ENCODE measurements at places on chromosomes 3 and 15.

GRCh38 chr15:50257332-50257731 lies 8.2 kb downstream of the HDC start:
- no peak for DNase-seq

- DNase-seq, result no peak
Measured at GRCh38 chr15:71595846-71596553, 214.4 kb upstream of the NR2E3 start.

DNA sequence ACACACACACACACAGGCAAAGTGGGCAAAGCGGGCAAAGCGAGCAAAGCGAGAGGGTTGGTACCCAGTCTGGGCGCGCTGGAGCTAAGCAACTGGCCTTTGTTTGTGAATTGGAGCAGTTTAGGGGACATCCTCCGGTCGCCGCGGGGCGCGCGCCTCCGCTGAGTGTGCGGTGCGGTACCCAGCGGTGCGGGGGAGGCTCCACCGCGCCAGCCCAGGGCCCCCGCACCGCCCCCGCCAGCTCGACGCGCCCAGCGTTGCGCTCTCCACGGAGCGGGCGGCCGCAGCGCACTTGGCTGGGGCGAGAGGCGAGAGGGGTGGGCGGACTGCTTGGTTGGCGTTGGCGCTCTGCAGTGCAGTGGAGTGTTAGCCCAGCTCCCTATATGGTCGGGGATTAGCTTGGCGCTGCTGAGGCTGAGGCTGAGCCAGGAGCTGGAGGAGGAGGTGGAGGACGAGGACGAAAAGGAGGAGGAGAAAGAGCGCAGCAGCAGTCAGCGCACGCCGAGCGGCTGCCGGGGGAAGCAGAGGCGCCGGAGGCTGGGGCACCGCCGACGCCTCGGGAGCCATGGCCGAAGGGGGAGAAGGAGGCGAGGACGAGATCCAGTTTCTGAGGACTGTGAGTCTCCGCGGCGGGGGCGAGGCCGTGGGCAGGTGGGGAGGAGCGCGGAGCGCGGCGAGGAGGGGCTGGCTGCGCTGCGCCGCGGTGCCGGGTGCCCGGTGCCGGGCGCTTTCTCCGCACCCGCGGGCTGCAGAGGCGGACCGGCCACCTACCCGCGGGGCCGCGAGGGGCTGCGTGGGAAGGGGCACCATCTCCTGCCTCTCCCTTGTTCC lies at the start of gene RYR3:
Gene RYR3, plus strand, starts transcription at position 487 of the 831 bp plus-strand sequence. Its CDS starts 79 bp downstream, at position 566.
- no peak for DNase-seq

DNA sequence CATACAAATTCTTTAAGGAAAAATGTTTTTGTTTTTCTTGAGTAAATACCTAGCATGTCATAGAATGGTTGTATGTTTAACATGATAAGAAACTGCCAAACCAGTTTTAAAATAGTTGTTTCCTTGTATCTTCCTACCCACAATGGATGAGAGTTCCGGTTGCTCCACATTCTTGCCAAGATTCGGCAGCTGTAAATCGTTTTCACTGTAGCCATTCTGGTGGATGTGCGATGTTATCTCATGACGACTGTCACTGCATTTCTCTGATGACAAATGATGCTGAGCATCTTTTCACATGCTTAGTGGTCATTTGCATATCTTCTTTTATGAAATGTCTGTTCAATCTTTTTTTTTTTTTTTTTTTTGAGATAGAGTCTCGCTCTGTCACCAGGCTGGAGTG lies 36.6 kb upstream of the SH3GL3 start:
- no peak for DNase-seq

DNA sequence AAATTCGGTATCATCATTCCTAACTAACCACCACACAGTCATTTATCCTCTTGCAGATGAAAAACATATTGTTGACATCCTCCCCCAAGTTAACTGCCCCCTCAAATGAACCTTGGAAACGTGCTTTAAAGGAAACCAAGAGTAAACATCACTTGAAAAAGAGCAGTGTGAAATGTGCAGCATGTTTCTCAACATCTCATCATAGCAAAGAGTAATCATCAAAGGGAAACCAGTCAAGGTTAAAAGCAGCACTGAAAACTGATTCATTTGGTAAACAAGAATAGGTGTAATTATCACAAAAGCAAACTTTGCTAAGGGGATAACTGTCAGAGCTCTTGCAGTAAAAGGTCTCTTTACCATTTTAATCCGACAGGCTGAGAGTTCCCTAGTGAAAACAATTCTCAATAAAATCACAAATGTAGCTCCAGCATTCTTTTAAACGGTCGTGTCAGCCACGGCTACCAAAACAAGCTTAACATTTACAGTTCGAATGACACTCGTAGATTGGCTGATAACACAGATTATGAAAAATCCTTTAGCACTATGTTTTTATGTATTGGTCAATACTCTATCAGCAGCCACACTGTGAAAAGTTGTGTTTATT lies 461.0 kb downstream of the GBE1 start:
- no peak for DNase-seq

GRCh38 chr3:13028010-13028821 lies 45.0 kb downstream of the IQSEC1 start:
- no peak for DNase-seq

- DNase-seq, result no peak
Measured at GRCh38 chr15:101447168-101447533, 42.4 kb downstream of the PCSK6 start.

DNA sequence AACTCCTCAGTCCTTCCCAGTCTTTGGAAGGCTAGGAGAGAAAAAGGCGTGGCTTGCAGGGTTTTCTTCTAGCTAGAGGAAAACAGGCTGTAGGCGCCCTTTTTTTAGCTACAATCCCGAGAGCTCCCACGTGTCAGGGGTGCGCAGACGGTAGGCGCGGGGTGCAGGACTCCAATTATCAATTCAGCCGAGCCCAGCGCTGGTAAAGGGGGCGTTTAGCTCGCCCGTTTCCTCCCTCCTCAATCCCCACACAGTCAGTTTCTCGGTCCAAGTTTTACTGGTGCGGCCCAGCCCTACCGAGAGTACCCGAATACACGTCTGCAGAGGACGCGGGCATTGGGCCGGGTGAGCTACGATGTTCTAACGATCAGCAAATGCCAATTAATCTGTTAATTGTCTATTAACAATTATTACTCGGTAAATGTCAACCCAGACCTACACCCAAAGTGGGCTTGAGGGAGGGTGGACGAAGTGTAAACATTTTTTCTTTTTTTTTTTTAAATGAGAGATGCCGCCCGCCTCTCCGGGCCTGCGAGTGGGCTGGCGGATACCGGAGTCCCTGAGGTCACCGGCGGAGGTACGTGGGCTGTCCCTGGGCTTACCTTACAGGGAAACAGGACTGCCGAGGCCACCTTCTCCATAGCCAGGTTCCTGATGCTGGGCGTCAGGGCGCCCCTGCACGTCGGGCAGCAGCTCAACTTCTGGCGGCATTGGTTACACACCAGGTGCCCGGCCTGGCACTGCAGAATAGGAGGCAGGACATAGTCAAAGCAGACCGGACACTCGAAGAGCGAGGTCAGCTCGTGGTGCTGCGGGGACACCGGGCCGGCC lies 923 bp downstream of the SIAH2 start:
- DNase-seq, result peak; percentile 25

- DNase-seq, result no peak
Measured at GRCh38 chr3:108603691-108604090, 14.2 kb downstream of the DZIP3 start.

GRCh38 chr3:20458994-20459716 lies 273.1 kb upstream of the SGO1 start:
- no peak for DNase-seq

DNA sequence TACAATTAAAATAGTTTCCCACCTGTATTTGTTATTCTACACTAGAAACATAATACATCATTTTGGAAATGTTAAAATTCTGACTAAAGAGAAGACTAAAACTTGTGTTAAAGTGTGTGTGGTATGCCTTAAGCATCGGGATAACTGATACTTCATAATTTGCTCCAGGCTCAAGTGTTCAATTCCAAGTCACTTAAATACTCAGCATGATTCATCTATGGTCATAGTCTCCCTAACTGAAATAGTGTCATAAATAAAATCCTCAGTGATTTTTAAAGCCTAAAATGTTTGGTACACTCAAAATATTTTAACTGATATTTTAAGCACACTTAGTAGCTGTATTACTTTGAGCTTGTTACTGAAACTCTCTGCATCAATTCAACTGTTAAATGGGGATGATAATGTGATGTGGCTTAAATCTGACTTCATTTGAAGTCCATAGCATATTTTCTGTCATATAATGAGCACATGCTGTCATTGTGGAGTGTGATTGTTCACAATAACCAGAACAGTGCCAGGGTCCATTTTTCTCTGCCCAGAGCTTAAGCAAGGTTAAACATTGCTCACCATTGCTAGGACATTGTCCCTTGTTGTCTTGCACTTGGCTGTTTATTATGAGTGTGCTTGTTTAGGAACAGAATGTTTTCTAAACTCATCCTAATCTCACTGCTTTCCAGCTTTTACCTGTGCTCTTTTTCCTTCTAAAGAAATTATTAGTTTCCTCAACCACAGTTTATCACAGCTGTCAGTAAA lies 122.2 kb downstream of the KLHL25 start:
- no peak for DNase-seq

DNA sequence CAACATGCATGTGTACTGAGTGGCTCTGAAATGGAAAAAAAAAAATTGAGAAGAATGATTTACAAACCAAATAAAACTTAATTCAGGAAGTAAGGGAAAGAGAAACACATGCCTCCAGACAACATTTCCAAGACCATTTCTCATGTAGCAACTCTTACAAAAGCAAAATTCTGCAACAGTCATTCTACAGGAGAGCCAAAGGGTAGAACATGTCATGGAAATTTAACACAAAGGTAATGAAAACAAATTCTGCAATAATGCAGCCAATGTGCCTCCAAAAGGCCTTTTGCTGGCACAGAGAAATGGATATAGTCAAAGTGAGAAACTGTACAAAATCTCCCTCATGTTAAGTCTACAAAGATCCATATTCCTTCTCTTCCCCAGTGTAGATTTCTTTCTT lies 4.0 kb downstream of the PEX11A start:
- DNase-seq, result no peak

GRCh38 chr3:193960487-193961274 lies 175.3 kb upstream of the HES1 start:
- DNase-seq, result no peak

- no peak for DNase-seq
Measured at GRCh38 chr15:22919171-22919570, 61.0 kb downstream of the CYFIP1 start.

- DNase-seq, result no peak
Measured at GRCh38 chr3:45412763-45413162, 24.4 kb downstream of the LARS2 start.

GRCh38 chr15:38626443-38627050 lies 61.9 kb upstream of the RASGRP1 start:
- no peak for DNase-seq

GRCh38 chr3:64341296-64341695 lies 116.0 kb upstream of the PRICKLE2 start:
- DNase-seq, result no peak

GRCh38 chr15:63565536-63566186 lies 31.5 kb upstream of the FBXL22 start:
- DNase-seq, result no peak

DNA sequence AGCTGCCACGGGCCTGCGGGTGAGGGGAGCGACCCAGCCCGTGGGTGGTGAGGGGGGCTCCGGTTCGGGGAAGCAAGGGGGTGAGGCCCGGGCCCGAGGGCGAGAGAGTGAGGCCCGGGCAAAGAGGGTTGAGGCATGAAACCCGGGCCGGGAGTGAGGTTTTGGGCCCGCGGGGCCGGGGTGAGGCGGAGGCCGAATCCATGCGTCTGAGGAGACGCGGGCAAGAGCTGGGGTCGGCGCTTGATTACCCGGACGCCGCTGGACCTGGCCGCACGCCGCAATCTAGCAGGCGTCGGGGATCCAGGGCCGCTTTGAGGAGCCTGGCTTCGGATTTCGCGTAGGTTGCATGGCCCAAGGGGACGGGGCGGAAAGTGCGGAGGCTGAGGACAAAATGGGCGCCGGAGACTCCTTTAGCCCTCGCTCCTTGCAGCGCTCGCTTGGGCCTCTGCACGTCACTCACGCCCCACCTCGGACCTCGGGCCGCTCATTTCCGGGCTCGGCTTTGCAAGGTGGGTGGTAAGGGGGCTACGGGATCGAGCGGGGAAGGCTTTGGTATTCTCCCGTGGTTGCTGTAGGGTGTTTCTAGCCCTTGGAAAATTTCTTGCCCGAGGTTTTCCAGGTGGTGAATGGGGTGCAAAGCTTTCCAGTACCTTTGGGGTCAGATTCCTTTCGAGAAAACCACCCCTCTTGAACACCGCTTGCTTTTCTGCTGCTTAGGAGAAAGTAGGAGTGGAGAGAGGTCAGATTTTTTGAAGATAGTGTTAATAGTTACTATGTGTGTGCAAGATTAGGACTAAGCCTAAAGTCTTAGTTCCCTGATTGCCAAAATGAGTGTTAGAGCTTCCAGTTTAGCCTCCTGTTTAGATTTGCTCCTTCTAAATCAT lies 827 bp downstream of the SLC25A36 start:
- peak; percentile 5 for DNase-seq

DNA sequence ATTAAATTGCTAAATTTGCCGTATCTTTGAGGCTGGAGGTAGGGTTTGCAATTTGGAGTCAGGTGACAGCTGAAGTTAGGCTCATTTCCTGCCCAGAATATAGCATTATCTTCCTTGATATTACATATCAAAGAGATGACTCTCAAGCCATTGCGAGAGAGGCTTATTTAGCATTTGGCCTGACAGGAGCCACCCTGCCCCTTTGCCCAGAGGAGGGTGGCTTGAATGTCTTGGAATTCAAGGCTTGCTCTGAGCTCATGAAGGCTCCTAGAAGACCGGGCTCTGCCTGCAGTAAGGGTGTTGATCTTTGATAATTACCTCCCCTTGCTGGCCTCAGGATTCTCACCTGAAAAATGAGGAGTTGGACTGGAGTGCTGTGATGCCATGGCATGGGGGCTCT lies 251.4 kb upstream of the C2CD4B start:
- DNase-seq, result no peak

- no peak for DNase-seq
Measured at GRCh38 chr3:43852066-43852465, 161.3 kb downstream of the ABHD5 start.

DNA sequence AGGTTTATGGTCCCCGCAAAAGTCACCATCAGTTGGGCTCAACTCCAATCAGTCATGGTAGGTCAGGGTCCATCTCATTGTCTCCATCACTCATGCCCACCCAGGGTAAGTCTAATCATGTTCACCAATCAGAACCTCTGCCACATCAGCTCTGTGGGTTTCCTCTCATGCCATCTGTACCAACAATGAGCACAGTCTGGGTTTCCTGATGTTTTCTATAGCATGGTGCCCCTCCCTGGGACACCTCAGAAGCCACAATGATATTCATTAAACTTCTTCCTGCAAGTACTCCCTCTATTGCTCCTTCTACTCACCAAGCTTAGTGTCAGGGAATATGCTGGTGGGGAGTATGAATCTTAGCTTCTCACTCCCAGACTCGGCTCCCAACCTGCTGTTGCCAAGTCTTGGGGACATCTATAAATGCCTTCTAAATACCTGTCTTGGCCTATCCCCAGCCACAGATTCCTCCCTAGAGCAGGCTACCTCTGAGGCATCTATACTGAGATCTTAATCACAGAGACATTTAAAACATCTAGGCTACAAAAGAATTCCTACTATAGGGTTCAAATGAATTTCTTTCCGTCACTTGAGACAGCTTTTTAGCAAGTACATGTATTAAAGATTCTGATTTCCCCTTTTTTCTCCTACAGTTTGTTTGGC lies 5.0 kb upstream of the CCR2 start:
- no peak for DNase-seq

GRCh38 chr15:100994597-100995446 lies 75.7 kb downstream of the LRRK1 start:
- no peak for DNase-seq
